Aorta (tissue), 5 donors: ENCODE measurements at places on chromosomes 2 and 18. TPM values are rescaled to one million over a fixed set of nuclear protein-coding genes. Genes with fewer than 3 reads are reported as not detected.

- no peak for DNase-seq
- H3K4me1 ChIP-seq: no peaks in the 10 kb centered on the region
- no peak overlapping the region for H3K27ac ChIP-seq
- peaks cover 1% of the 10 kb centered on the region for H3K27me3 ChIP-seq
These were observed 10.8 kb upstream of the LYPD6B start for GRCh38 chr2:149027590-149028250.

PAX3 gene
- total RNA-seq: 0.60 TPM

- H3K4me1 ChIP-seq: no peaks in the 10 kb centered on the region
- H3K27me3 ChIP-seq: no peaks in the 10 kb centered on the region
- H3K27ac ChIP-seq: no peak overlapping the region
- DNase-seq: no peak
- H3K36me3 ChIP-seq: no peaks in the 10 kb centered on the region
- no peak overlapping the region for H3K4me3 ChIP-seq
These were observed 83.0 kb downstream of the CMPK2 start for GRCh38 chr2:6782517-6783237.

GRCh38 chr2:98565286-98565860 lies 42.9 kb downstream of the COA5 start:
- no peaks in the 10 kb centered on the region for H3K36me3 ChIP-seq
- no peaks in the 10 kb centered on the region for H3K4me1 ChIP-seq
- no peaks in the 10 kb centered on the region for H3K27me3 ChIP-seq
- H3K27ac ChIP-seq: no peak overlapping the region
- no peak for DNase-seq
- H3K4me3 ChIP-seq: no peak overlapping the region

AGXT gene
- not detected for total RNA-seq

STK16 gene
- total RNA-seq: 19.7 TPM

GRCh38 chr2:119028327-119029174 lies 86.6 kb downstream of the MARCO start:
- no peaks in the 10 kb centered on the region for H3K4me1 ChIP-seq
- no peak for DNase-seq
- no peak overlapping the region for H3K27ac ChIP-seq

DNA sequence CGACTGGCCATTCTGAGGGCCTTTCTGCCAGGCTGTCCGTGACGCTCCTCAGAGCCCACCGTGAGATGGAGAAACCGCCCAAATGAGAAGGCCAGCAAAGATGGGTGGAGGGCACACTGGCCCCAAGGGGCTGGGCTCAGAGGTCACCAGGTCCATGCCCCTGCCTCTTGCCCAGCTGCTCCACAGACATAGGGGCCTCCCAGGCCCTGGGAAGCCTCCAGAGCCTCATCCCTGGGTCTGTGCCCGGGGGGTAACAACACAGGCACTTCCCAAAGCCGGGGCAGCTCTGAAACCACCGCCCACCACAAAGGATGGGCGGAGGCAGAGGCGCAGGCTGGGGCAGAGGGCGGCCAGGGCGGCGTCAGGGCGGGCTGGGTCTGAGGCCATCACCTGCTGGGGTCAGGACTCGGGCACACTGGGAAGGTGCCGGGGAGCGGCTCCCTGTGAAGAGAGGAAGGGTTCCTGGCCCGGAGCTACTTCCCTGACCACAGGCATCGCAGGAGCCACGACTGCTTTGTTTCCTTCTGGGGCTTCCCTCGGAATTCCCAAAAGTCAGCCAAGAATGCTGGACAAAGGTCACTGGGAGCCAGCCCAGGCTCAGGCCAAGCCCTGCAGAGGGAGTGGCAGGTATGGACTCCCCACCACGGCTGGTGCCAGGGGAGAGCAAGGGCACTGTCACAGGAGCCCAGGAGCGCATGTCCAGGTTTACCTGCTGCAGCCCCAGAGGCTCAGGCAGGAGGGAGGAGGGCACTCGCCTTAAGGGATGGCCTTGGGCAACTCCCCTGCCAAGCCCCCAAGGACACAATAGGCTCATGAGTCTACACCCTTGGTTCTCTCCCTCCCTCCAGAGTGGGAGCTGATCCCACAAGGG lies 9.4 kb downstream of the CYP26B1 start:
- no peaks in the 10 kb centered on the region for H3K4me1 ChIP-seq
- H3K4me3 ChIP-seq: no peak overlapping the region
- no peak overlapping the region for H3K27ac ChIP-seq
- H3K36me3 ChIP-seq: no peaks in the 10 kb centered on the region

- no peaks in the 10 kb centered on the region for H3K27me3 ChIP-seq
- no peak overlapping the region for H3K4me3 ChIP-seq
- no peaks in the 10 kb centered on the region for H3K36me3 ChIP-seq
- DNase-seq: no peak
These were observed 905.6 kb downstream of the SOCS6 start for GRCh38 chr18:71194438-71194837.

CLASP1 gene
- total RNA-seq: 67.6 TPM

DLGAP1 gene
- 6.2 TPM for total RNA-seq

DNA sequence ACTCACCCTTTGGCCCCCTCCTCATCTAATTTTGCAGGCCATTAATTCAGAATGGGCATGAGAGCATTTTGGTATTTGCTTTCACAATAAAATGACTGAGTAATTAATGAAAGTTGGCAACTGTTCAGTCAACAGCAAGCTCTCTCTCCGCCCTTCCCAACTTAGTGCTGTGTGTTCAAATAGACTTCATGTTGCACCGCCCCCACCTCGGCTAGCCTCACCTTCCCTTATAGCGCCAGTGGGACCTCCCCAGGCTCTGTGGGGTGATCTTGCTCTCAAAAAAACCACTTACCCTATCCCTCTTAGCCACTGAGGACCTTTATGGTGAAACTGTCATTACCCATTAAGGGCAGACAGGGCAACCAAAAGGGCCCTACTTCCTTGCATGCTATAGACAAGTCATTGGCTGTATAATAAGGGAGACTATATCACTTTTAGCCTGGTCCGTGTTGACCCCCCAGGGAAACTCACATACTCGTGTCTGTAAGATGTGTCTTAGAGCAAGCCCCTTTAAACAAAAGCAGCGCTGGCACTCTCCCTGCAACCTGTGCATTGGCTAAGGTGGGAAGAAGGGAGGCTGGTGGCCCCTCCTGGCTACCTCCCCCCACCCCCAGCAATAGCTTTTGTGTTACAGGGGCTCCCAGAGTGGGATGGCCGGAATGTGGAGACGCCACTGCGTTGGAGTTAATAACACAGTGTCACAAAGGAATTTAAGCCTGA lies 15.2 kb downstream of the EN1 start:
- no peak overlapping the region for H3K4me3 ChIP-seq
- no peaks in the 10 kb centered on the region for H3K4me1 ChIP-seq
- H3K27me3 ChIP-seq: no peaks in the 10 kb centered on the region
- DNase-seq: no peak

- DNase-seq: no peak
- no peak overlapping the region for H3K4me3 ChIP-seq
- H3K4me1 ChIP-seq: no peaks in the 10 kb centered on the region
- no peaks in the 10 kb centered on the region for H3K36me3 ChIP-seq
- H3K27ac ChIP-seq: no peak overlapping the region
These were observed 229.1 kb upstream of the APCDD1 start for GRCh38 chr18:10225300-10225699.

LRRTM4 gene
- total RNA-seq: 2.7 TPM

GRCh38 chr2:136246086-136246669 lies 128.2 kb upstream of the CXCR4 start:
- H3K27ac ChIP-seq: no peak overlapping the region
- H3K4me3 ChIP-seq: no peak overlapping the region
- H3K27me3 ChIP-seq: no peaks in the 10 kb centered on the region
- H3K36me3 ChIP-seq: no peaks in the 10 kb centered on the region
- peak; percentile 79 for DNase-seq

MSGN1 gene
- not detected for total RNA-seq

- DNase-seq: no peak
- no peaks in the 10 kb centered on the region for H3K27me3 ChIP-seq
- H3K4me1 ChIP-seq: no peaks in the 10 kb centered on the region
- no peak overlapping the region for H3K27ac ChIP-seq
These were observed 102.3 kb upstream of the RFX8 start for GRCh38 chr2:101577173-101577572.

GRCh38 chr2:133674433-133675331 lies 106.4 kb upstream of the NCKAP5 start:
- H3K27me3 ChIP-seq: no peaks in the 10 kb centered on the region
- peaks cover 7% of the 10 kb centered on the region for H3K4me1 ChIP-seq
- DNase-seq: peak; percentile 50
- no peaks in the 10 kb centered on the region for H3K36me3 ChIP-seq
- H3K27ac ChIP-seq: peak overlapping the region; percentile 36

GRCh38 chr2:240369801-240370585 lies 65.5 kb upstream of the GPC1 start:
- no peaks in the 10 kb centered on the region for H3K27me3 ChIP-seq
- peak; percentile 88 for DNase-seq
- no peak overlapping the region for H3K4me3 ChIP-seq
- peak overlapping the region; percentile 94 for H3K27ac ChIP-seq

GRCh38 chr2:147348931-147349555 lies 495.8 kb upstream of the ACVR2A start:
- no peak overlapping the region for H3K27ac ChIP-seq
- H3K4me1 ChIP-seq: no peaks in the 10 kb centered on the region
- no peaks in the 10 kb centered on the region for H3K36me3 ChIP-seq
- H3K27me3 ChIP-seq: no peaks in the 10 kb centered on the region

DNA sequence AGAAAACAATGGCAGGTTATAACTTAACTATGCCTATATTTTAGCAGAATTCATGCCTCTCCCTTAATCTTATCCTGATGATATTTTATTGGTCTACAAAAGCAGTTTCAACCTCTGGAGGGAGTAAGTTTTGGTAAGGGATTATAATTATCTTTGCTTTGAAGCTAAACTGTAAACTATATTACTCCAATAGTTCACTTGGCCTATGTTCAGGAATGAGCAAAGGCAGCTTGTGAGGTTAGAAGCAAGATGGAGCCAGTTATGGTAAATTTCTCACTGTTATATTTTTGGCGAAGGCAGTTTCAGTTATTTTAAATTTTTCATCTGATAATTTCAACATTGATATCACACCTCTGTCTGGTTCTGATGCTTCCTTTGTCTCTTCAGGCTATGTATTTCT lies 192.5 kb upstream of the RGPD4 start:
- H3K27ac ChIP-seq: no peak overlapping the region
- no peak for DNase-seq
- no peaks in the 10 kb centered on the region for H3K4me1 ChIP-seq
- H3K27me3 ChIP-seq: no peaks in the 10 kb centered on the region
- no peaks in the 10 kb centered on the region for H3K36me3 ChIP-seq

GRCh38 chr18:22544626-22545025 lies 126.9 kb upstream of the CTAGE1 start:
- peaks cover 8% of the 10 kb centered on the region for H3K4me1 ChIP-seq
- H3K27me3 ChIP-seq: no peaks in the 10 kb centered on the region
- H3K36me3 ChIP-seq: no peaks in the 10 kb centered on the region
- H3K27ac ChIP-seq: no peak overlapping the region

DNA sequence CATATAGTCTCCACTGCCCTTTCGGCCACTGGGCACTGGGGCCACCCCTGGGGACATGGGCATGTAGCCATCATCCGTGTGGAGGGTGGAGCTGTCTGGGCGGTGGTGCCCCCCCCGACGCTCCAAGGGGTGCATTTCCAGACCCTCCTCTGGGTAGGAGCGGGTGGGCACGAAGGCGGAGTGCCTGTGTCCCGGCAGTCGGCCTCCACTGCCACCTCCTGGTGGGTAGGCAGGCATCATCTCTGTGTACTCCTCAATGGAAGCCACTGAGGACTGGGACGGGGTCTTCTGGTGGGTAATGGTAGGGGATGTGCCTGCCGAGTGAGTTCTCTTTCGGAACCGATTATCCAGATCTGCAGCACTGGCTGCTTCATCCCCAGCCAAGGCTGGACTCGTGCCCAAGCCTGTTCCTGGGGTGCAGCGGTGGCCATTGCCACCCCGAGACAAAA lies 2.8 kb downstream of the IRS1 start:
- peaks cover 2% of the 10 kb centered on the region for H3K4me1 ChIP-seq
- no peak overlapping the region for H3K4me3 ChIP-seq
- H3K36me3 ChIP-seq: no peaks in the 10 kb centered on the region
- no peaks in the 10 kb centered on the region for H3K27me3 ChIP-seq

GRCh38 chr2:196274387-196274809 lies 103.0 kb upstream of the STK17B start:
- H3K36me3 ChIP-seq: no peaks in the 10 kb centered on the region
- H3K4me3 ChIP-seq: no peak overlapping the region
- H3K27ac ChIP-seq: no peak overlapping the region
- no peaks in the 10 kb centered on the region for H3K27me3 ChIP-seq
- no peaks in the 10 kb centered on the region for H3K4me1 ChIP-seq

DNA sequence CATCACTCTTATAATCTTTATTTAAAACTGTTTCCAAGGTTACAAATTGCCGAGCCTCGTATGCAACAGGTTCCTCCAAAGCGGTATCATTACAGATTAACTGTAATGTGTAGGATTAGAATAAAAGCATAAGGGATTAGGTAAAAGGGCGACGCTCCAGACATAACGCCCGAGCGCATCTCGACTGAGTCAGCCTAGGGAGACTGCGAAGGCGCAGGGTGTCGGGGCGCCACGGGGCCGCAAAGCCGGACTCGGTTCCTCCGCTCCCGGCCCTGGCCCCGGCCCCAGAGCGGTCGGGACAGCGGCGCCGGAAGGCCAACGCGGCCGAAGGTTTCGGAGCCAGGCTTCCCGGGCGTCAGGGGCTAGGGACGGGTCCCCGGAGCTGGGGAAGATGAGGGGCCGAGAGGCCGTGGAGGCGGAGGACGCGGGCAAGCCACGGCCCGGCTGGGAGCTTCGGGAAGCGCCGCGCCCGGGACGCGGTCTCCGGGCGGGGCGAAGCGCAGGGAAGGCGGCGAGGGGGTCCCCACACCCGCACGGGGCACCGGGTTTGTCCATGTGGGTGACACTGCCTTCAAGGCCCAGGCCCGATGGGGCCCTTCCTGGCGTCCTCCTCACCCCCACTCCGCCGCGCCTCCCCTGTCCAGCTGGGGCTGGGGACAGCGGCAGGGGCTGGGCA lies 12.9 kb upstream of the SIX3 start:
- H3K27me3 ChIP-seq: no peaks in the 10 kb centered on the region
- H3K36me3 ChIP-seq: no peaks in the 10 kb centered on the region
- no peak for DNase-seq

NXPH2 gene
- not detected for total RNA-seq

GRCh38 chr2:237720957-237721356 lies 77.6 kb upstream of the RBM44 start:
- H3K36me3 ChIP-seq: no peaks in the 10 kb centered on the region
- H3K27ac ChIP-seq: no peak overlapping the region
- H3K4me3 ChIP-seq: no peak overlapping the region
- DNase-seq: no peak
- peaks cover 4% of the 10 kb centered on the region for H3K4me1 ChIP-seq

- no peak overlapping the region for H3K27ac ChIP-seq
- H3K27me3 ChIP-seq: no peaks in the 10 kb centered on the region
- no peak overlapping the region for H3K4me3 ChIP-seq
- no peaks in the 10 kb centered on the region for H3K4me1 ChIP-seq
- H3K36me3 ChIP-seq: no peaks in the 10 kb centered on the region
These were observed 19.4 kb upstream of the PAX3 start for GRCh38 chr2:222318026-222318711.

GRCh38 chr2:166768393-166769123 lies 119.7 kb upstream of the XIRP2 start:
- no peak overlapping the region for H3K4me3 ChIP-seq
- no peak overlapping the region for H3K27ac ChIP-seq
- no peaks in the 10 kb centered on the region for H3K4me1 ChIP-seq
- no peaks in the 10 kb centered on the region for H3K27me3 ChIP-seq
- DNase-seq: no peak

- no peaks in the 10 kb centered on the region for H3K4me1 ChIP-seq
- H3K4me3 ChIP-seq: no peak overlapping the region
- H3K27me3 ChIP-seq: peaks cover 2% of the 10 kb centered on the region
These were observed 214.7 kb downstream of the SS18 start for GRCh38 chr18:25875551-25876240.

CPO gene
- total RNA-seq: 0.51 TPM

- H3K27ac ChIP-seq: no peak overlapping the region
- H3K36me3 ChIP-seq: no peaks in the 10 kb centered on the region
- H3K27me3 ChIP-seq: no peaks in the 10 kb centered on the region
- H3K4me3 ChIP-seq: no peak overlapping the region
These were observed 209.3 kb upstream of the SALL3 start for GRCh38 chr18:78770139-78770822.
